Coronary artery (tissue), 2 donors: ENCODE measurements at places on chromosomes 13 and 19.

- DNase-seq = no peak
Measured at GRCh38 chr19:42198676-42199439, 18.6 kb downstream of the DEDD2 start.

DNA sequence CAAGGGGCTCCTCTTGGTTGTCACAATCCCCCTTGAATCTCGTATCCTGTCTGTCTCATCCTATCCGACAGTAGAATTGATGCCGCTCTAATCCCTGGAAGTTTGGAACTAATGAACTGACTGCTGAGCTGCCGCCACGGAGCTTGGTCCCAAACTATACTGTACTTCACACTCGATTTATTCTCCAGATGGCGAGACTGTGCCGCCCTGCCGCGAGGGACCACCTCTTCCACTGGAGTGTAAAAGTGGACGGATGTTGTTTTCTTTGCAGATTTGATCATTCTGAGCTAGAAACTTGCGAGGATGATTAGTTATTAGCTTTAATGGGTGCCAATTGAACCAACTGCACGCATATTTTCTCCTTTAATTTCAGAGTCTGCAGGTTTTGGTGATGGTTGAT is 117.2 kb downstream of the ZIC5 start:
- DNase-seq = no peak

GRCh38 chr19:44258835-44259413 is 762 bp upstream of the ZNF233 start:
- DNase-seq = no peak

DNA sequence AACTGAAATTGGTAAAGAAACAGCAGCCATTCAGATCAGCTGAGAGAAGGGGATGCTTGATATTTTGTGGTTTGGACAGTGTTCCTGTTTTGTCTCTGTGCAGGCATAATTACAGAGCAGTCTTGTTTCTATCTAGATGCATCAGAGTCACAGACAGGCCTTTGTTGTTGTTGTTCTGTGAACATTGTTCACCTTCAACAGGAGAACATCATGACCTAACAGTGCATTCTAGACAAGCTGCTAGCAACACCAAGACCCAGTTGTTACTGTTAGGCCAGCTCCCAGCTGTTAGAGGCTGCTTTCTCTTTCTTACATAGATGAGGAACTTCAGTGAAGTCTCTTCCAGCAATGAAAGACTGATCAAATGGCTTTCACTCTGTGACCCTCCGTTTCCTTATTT is 8.5 kb upstream of the LSR start:
- no peak for DNase-seq

DNA sequence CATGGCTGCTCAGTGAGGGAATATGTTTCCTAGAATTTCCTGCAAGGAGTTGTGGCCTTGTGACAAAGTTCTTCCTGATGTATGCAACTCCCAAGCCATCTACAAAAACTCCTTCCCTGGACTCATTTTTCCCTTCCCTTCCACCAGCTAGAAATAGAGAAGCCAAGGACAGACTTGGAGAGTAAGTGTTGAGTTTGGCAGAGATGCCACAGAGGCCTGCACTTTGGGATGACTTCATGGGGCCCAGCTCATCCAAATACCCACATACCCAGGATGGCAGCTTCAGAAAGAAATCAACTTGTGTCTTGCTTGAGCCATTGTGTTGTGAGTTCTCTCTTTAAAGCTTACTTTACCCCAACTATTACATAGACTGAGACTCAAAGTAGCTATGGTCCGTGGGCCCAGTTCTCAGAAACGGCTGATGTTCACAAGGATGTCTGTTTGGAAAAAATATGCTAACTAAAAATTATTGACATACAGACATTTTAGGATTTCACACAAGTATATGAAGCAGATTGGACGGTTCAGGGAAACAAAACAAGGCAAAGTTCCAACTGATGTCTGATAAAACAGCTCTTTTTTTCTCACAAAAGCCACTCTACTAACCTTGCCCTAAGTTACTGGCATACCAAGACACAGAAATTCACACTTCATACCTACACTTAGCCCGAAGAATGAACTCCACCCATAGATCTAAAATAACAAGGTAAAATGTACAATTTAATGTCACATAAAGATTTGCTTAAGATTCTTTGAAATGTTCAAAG is 107.9 kb downstream of the NALCN start:
- DNase-seq = no peak

DNA sequence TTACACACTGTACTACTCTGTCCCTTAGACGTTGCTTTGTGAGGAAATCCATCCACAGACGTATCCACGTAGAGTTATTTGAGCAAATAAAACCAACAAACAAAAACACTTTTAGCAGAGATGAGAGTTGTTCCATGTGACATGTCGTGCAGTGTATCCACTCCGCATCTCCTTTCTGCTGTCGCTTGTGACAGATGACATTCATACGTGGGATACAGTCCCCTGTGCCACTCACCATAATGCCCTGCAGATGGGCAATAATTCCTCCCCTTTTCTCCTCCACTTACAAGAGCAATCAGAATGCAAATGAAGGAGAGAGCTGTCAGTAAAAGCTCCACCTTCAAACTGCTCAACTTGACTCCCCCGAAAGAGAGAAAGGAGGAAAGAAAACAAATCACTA is 26.0 kb downstream of the IRS2 start:
- DNase-seq = no peak

DNA sequence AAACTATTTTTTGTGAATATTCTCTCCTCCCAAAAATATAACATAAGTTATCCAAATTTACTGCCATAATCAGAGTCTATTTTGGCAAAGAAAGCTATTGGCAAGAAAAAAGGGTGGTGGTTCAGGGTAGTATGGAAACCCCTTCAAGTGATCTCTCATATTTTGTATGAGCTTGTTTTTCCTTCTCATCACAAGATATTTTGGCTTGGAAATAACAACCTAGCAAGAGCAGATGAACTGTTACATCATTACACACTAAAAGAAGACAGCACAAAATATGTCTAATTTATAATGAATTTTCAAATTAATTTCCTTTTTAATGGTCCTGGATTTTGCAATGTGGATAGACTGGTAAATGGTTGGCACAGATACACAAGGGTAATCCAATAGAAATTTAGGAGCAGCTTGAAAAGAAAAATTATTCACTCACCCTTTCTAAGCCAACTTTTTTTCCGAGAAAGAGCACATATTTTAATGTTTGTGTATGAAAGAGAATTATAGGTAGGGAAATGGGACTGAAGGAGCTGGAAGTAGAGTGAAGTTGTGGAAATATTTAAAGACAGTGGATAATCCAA is 225.1 kb downstream of the EFNB2 start:
- DNase-seq = no peak

DNA sequence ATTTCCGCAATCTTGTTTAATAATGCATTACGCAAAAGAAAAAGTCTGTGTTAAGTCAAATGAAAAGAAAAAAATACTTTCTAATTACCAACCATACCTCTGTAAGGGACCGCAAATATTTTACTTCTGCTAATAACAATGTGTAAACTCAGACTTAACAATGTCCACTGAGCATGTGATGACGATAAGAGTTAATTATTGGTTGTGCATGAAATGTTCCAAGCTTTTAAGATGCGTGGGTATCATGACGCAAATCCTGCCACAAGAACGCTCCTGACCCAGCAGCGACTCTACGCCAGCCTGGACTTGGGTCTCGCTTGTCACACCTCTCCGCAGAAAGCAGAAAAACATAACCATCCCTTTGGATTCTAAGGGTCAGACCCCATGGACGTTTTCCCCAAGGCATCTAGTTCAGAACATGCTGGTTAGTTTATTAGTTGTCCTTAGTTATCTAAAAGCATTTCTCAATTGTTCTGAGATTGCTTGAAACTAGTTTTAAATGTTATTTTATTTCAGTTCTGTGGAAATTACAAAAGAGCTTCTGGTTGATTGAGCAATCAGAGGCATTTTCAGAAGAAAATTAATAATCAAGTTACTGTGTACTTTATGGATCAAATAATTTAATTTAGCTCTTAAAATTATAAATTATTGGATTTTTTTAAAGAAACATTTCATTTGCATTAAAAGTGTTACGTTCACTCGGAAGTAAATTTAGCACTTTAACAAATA is 779.9 kb upstream of the ARGLU1 start:
- DNase-seq = no peak

DNA sequence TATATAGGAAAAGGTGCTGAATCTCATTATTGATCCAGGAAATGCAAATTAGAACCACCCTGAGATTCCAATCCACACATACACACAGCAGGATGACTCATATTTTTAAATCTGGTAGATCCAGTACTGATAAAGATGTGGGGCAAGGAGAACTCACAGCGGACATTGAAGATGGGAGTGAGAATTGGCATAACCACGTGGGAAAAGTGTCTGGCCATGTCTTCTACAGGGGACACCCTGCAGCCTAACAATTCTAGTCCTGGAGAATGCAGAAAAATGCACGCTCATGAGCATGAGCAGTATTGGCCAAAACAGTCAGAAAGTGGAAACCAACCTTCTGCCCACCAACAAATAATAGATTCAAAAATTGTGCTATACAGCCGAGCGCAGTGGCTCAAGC is 13.5 kb upstream of the BCL3 start:
- DNase-seq = no peak
